Stimulated activated CD8-positive, alpha-beta memory T cell treated with anti-CD3 and anti-CD28 coated beads, Interleukin-4, amount 100 ng/mL, for 4 hours (primary cell): ENCODE measurements at places on chromosomes 7 and 10.

DNA sequence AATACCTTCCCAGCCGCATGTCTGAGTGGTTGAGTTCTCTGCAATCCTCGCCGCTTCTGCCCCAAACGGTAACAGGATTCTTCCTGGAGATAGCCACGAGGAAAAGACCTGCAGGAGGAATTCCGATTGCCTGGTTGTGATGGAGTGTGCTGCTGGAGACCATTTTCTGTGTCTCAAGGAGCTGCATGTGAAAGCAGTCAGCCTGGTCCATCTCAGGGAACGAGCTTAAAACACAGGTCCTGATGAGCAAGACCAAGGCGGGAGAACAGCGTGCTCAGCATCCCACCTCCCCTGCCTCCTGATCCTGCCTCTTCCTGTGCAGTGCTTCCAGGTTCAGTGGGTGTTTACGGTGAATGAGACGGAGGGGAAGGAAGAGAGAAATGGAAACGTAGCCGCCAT lies 26.5 kb downstream of the VIPR2 start:
- no peak for DNase-seq

- DNase-seq = no peak
Measured at GRCh38 chr10:24531439-24531838, 192.2 kb downstream of the ARHGAP21 start.

DNA sequence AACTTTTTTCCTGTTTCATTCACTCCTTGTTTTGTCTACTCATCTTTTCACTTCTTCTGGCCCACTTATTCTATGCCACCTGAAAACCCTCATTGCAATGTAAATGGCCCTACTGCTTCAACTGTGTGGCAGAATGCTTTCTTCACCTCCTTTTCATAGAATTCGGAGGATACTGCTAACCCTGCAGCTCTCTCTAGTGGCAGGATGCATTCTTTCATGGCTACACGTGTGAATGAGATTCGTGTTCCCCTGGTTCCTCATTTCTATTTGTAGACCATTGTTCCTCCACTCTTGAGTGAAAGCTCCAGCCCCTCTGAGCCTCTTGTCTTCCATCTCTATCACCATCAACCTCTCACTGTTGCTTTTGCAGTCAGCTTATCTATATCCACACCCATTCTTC lies 20.9 kb upstream of the CYP26C1 start:
- DNase-seq = no peak

DNA sequence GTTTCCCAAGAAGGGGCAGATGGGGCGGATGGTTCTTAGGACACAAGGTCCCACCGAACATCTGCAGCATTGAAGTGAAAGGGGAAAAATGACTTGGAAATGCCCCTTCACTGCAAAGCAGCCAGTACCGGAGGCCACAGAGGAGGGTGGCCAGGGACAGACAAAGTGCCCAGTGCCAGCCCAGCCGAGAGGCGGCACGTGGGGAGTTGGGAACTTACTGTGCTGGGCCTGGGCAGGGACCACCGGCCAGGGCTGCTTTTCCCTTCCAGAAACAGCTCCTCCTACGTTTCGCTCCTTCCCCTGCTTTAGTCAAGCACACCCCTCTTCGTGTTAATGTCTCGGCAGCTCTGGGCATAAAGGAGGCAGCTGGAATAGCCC lies 129.2 kb downstream of the TNS3 start:
- DNase-seq = no peak

GRCh38 chr7:153432063-153432462 lies 620.1 kb upstream of the DPP6 start:
- no peak for DNase-seq

DNA sequence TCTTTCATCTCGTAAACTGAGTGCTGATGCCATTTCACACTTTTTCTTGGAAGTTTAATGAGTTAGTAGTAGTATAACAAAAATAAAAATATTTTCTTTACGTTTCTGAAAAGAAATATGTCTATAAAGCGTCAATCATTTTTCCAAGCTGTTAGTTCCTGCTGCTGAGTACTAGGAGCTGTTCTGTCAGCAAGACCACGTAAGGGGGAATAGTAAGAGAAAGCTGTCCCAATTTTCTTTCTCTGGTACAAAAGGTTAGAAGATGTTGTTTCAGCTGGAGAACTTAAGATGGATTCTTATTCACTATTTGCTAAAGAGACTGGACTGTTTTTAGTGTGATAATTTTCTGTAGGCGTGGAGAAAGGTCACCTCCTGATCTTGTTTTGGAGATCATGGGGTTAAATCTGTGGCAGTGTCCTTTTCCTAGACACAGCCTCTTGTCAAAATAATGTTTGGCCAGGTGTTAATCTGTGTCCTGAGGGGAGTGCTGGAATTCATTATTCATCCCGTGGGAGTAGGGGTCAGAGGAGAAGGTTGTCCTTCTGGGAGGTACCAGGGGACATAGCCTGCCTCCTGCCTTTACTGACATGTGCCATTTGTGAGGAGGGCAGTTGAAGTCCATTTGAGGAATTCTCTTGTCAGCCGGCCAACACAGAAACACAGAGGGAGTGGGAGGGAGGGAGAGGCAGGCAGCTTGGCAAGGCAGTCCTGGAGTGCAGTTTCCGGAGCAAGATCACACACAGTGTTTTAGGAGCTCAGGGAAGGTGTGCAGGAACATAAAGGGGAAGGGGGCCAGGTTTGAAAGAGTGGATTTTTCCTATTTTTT lies 368.7 kb downstream of the AUTS2 start:
- DNase-seq = no peak

GRCh38 chr10:121426307-121426706 lies 171.9 kb downstream of the FGFR2 start:
- no peak for DNase-seq

- no peak for DNase-seq
Measured at GRCh38 chr10:126422567-126422966, 34.3 kb upstream of the ADAM12 start.

DNA sequence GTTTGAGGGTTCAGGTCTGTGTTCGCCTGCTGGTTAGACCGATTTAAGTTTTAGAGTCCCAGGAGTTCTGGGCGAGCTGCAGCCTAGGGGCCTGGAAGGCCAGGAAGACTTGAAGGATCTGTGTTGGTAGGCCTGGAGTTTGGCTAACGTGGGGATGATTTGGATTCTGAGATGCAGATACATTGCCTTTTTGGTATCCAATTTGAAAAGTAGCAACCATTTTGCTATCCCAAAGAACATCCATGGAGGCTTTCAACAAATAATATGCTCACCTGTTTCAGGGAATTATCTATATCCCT lies 433 bp upstream of the TRIM4 start:
- DNase-seq = no peak

DNA sequence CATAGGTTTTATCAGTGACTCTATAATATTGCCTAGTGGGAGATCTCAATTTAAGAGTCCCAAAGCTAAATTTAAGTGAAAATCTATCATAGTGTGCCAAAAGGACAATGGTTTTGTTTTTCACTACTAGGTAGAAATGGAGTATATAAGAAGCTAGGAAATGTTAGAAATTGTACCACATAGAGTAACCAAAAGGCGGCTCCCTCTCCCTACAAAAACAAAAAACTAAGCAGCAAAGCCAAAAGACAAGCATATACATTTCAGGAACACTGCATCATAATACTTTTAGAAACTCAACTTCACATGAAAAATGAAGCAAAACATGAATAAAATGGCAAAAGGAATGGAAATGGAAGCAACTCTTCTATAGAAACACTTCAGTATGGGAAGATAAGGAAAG lies 271.6 kb downstream of the CACNA2D1 start:
- no peak for DNase-seq

- no peak for DNase-seq
Measured at GRCh38 chr10:69866246-69866687, 64.6 kb downstream of the COL13A1 start.

GRCh38 chr10:4242561-4243035 lies 457.6 kb upstream of the KLF6 start:
- DNase-seq = no peak

GRCh38 chr10:60490013-60490412 lies 100.3 kb upstream of the ANK3 start:
- DNase-seq = no peak

DNA sequence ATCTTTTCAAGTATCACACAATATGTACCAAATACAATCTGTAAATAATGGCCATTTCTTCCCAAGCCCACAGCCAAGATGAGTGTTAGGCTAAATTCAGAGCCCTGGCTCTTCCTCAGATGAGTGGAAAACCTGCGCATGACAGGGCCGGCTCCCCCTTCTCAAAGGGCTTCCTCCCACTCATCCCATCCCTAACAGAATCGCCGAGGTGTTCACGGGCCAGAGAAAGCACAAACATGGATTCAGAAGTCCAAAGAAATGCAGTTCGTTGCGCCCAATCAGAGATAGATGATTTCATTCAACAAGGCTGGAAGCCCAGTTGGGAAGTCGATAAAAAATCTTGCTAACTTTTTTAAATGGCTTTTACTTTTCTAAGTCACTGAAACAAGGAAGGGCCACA lies 121.8 kb downstream of the UBE2H start:
- no peak for DNase-seq

DNA sequence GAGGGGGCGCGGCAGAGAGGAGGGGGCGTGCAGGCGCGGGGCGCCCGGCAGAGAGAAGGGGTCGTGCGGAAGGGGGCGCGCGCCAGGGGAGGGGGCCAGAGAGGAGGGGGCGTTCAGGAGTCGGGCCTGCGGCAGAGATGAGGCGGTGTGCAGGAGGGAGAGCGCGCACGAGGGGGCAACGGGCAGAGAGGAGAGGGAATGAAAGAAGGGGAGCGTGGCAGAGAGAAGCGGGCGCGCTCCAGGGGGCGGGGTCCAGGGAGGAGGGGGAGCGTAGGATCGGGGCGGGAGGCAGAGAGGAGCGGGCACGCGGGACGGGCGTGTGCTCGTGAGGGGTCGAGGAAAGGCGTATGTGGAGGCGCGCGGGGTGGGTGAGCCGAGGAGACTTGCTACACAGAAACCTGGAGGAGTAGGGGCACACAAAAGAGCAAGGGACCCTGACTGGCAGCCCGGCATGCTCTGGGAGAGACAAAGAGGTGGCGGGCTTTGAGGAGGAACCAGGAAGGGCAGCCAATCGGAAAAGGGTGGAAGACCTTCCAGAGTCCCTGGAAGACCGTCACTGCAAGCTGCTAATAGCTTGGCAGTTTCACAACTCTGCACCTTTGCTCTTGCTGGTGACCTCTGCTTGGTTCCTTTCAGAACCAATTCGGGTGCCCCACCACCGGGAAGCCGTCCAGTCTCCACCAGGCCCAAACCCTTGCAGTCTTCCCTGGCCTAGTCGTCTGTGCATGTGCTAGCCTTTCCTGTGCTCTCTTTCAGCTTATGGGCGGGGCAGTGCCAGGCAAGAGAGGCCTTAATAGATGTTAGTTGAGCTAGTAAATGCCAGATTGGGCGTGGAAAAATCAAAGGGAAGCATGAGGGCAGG lies 639 bp downstream of the DYDC2 start:
- DNase-seq = no peak

GRCh38 chr10:7412237-7412927 lies 1.5 kb upstream of the SFMBT2 start:
- no peak for DNase-seq

GRCh38 chr7:92934096-92934495 lies 97.7 kb upstream of the CDK6 start:
- no peak for DNase-seq
